ENCODE measurements at places on chromosomes 11 and 22.

DNA sequence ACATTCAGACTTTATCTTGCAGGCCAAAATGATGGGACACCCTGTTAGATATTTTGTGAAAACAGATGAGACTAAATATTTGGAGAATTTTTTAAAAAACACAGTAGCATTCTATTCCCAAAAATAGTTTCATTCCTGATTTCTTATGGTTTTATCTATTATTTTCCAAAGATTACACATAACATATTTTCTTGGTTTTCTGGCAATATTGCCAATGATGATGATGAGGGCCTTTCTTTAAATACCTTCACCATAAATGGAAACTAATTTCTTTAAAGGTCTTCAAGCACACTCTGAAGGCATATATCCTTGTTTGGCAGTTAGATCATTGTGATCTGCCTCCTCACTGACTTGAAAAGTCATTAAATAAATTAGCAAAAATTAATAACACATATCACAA lies 522.3 kb upstream of the LUZP2 start:
- no peak for DNase-seq

DNA sequence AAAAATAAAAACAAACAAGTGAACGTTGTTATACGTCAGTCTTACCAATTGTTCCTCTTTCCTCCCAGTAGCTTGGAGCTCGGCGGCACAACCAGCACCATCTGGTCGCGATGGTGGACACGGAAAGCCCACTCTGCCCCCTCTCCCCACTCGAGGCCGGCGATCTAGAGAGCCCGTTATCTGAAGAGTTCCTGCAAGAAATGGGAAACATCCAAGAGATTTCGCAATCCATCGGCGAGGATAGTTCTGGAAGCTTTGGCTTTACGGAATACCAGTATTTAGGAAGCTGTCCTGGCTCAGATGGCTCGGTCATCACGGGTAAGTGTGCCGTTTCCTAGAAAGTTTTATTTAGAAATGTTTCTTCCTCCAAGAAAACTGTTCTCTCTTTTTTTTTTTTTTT lies 47.9 kb downstream of the PPARA start:
- DNase-seq = no peak

DNA sequence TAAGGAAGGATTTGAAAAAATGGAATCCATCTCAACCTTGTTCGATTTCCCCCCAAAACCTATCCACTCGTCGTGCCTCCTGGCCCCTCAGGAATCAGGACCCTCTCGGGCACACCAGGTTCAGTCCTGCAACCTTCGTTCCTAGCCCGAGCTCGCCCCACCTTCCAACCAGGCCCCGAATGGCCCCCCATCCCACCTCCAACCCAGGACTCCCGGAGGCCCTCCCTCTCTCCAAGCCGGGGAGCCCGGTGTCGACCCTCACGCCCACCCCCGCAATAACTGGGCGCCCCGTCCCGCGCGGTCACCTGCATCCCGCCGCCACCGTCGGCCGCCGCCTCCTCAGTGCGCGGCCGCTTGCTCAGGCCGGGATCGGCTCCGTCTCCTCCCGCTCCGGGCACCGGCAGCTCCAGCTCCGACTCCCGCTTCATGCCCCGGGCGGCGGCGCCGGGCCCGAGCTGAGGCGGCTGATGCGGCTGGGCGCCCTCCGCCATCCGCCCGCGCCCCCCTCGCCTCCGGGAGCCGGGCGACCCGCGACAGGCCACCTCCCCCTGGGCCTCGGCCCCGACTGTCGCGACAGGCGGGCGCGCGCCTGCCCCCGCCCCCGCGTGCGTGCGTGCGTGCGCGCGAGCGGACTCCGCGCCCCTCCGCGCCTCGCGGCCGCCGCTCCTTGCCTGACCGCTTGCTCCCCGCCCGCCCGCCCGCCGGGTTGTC lies 534 bp downstream of the RBFOX2 start:
- peak; percentile 50 for DNase-seq

DNA sequence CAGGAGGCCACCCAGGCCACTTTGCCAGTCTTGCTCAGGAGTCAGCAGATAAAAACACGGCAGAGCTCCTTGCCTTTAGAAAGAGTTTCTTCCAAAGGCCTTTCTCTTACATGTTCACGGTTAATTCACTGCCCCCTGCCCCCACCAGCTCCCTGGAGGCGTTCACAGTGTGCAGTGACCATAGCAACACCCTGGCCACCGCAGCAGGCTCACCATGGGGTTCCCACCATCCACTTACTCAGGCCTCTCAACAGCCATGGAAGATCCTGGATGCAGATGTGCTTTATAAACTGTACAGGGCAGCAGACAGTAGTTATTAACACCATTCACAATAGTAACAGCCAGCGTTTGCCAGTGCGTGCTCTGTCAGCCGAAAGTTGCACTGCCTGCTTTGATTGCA lies 10.6 kb upstream of the MYO7A start:
- DNase-seq = no peak

DNA sequence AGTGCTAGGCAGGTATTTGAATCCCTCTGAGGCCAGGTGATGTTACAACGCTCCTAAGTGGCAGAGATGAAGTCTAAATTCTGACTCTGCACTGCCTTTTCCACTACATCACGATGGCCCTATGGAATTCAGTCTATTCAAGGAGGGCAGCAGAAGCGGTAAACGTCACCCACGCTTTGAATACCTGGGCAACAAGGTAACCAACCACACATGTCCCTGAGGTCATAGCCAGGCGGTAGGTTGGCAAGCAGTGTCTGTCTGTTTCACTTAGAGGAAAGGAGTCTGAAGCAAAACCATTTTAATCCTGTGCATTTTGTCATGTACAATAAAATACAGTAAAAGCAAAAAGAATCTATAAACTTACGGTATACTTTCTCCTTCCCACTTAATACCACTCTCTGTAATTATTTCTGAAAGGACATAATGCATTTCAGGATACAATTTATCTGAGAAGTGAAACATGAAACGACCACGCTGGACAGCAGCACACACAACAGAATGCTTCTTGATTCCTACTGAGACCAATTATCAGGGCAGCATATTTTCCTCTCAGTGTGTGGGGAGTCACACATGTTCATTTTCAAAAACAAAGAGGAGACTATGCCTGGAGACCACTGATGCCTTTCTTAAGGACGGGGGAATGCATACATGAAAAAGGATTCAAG lies 51.3 kb downstream of the PRDM10 start:
- DNase-seq = no peak

GRCh38 chr22:44404341-44405020 lies 91.7 kb upstream of the SHISAL1 start:
- no peak for DNase-seq

DNA sequence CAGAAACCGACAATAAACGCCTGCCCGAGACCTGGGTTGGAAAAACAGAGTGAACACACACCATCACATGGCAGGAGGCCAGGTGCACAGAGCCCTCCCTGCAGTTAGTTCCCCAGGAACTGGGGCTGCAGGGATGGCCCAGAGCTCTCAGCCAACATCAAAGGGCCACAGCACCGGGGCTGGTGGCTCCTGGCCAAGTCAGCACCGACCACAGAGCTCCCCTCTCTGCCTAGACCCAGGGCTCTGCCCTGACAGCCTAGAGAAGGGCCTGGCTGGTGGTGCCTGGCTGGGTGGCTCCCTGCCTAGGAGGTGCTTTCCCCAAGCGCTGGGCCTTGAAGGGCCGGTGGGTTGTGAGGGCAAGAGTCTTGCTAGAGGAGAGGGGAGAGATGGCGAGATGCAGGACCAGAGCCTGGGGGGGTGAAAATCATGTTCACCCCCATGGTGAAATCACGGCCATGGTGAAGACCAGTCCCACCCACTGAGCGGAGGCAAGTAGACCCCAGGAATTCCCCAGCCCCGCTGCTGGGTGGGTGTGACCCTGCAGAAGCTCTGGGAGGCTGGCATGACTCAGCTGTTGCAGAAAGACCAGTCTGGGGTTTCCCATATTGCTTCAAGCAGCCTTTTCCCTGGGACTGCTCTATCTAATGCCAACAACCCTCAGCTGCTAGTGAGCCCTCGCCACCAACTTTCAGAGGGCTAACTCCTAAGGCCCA lies 7.2 kb upstream of the BID start:
- DNase-seq = peak; percentile 72

- no peak for DNase-seq
These were observed 119.8 kb upstream of the NAV2 start for GRCh38 chr11:19592842-19593241.

- DNase-seq = no peak
These were observed 1291.7 kb downstream of the BRD1 start for GRCh38 chr22:48535868-48536540.

DNA sequence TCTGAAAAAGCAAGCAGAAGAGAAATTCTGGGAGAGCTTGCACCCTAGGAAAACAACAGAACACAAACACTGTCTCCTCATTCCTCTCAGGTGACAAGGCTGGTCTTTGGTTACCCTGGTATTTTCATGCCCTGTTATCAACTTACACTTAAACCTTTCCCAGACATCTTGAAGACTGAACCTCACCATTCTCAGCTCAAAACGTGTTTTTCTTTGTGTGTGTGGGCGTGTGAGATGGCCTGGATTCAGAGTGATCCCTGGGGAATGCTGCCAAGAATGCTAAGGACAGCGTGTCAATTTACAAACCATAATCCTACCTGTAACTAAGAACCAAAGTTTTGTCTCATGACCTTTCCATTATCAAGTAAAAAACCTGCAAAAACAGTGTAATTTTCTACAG lies 33.3 kb downstream of the ELF5 start:
- DNase-seq = no peak

DNA sequence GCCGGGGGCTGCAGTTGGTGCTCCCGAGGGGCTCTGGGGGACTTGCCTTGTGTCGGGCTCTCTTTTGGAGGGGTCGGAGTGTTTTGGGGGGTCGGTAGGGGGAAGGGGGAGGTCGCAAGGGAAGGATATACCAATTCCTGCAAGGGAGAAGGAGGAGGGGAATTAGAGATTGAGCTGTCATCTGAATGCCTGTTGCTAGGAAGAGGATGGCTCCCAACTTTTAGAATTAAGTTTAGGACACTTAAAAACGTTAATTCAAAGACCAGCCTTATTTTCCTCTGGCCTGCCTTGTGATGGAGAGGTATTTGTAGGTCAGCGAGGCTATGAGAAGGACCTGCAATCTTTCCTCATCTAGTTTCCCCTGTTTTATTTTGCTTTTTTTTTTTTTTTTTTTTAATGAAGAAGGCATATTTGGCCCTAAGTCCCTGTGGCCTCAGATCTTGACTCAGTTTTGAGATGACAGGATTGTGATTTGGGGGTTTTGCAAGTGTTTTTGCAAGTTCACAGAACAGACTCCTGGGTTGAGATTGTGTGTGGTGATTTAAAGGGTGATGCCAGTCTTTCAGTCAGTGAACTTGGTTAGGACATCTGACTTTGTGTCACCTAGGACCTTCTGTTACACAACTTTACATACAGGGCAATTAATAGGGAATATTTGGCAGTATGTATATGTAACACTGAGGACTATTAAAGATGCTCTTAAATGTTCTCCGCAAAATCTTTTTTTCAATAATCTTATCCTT lies 672 bp downstream of the TMEM135 start:
- DNase-seq = no peak

DNA sequence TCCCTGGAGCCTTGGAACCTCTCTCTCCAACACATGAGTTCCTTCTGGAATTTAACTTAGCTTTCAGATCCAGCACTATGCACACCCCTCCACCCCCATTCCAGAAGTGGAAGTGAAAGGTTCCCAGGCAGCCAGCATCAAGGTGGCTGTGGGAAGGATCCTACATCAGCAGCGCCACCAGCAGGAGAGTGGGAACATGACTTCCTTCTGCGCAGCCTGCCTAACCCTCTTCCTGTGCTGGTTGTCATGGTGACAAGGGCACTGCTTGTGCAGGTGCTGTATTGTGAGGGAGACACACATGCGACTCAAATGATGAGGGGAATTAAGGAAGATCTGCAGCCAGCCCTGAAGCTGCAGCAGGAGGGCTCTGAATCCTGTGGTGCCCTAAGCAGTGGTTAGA lies 904.5 kb upstream of the API5 start:
- no peak for DNase-seq

DNA sequence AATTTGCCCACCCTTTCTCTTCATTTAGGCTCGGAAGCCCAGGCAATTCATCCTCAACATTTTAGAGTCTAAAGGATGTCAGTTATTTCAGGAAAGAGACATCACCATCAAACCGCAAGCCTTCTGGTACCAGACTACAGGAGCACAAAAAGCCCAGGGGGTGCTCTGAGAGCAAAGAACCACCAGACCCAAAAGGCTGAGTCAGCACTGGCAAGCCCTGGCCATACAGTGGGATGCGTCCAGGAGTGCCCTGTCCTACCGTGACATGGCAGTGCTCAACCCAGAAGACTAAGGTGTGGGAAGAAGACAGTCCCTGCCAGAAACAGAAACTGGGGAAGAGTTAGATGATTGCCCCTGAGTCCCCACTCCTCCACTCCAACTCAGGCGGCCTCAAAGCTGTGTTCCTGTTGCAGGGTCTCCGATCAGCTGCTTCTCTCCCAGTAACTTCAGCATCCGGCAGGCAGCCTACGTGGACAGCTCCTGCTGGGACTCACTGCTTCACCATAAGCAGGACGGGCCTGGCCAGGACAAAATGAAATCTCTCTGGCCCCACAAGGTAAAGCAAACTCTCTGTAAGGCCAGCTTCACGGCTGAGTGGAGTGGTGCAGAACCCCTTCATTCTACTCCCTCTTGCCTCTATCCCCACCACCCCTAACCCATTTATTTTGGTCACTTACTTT lies 1.5 kb downstream of the PANX3 start:
- DNase-seq = no peak

DNA sequence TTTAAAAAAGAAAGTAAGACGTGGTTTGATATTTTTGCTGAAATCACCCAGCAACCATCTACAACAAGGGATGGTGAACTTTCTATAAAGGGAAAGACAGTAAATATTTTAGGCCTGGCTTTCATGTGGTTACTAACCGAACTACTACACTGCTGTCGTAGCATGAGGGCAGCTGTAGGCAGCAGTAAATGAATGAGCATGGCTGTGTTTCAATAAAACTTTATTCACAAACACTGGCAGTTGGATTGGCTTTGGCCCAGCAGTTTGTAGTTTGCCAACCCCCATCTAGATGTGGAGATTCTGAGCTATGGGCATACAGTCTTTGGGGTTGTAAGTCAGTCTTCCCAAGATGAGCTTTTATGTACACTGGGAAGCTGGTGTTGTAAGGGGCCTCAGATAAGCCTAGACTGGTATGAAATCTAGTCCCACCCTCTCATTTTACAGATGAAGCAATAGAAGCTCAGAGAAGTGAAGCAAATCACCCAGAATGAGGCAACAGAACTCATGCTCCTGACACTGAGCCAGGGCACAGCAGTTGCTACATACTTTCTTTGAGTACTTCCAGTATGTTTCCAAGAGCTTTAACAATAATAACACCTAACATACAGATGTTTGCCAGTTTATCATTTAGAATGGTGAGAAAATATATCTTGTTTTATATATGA lies 204.4 kb downstream of the ADAMTS15 start:
- DNase-seq = no peak

DNA sequence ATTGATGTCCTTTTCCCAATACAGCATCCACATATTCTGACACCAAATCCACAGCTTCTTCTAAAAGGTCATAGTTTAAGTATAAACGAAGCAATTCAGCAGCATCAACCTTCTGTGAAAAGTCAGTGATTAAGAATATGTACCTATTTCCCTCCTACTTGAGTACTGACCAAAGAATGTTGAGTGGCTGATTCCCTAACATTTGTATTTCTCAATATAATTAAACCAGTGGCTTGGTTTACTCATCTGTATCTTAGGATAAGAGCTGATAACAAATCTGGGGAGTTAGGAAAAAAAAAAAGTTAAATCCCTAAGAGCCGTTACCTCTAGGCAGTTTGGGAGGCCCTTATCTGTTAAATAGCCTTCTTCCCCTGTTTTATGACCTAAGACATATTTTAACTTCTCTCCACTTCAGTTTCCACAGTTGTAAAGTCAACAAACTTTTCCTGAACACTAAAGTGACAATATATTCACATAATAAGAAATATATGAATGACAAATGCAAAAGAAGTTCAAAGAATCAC lies 16.0 kb upstream of the FNBP4 start:
- no peak for DNase-seq

Data from B cell (primary cell).